ENCODE measurements at places on chromosomes 5 and 9.
A peak's percentile ranks its signal among the peaks of the same experiment; 100 is the strongest.

DNA sequence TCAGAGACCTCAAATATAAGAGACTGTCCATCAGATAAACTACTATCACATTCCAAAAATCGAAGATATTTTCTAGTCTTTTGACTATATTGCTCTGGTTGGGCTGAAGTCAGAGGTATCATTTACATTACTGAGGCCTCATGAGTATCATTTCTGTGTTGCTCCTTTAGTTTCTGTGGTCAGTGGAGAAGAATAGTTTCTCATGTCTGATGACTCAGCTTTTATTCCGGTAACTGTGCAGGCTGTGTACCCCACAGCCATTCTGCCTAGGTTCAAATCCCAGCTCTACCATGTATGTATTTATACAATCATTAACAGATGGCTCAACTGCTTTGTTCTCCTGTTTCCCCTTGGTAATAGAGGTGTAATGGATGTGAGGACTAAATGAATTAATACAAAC, 179.3 kb downstream of the ALDH1A1 start:
- no peak for DNase-seq

DNA sequence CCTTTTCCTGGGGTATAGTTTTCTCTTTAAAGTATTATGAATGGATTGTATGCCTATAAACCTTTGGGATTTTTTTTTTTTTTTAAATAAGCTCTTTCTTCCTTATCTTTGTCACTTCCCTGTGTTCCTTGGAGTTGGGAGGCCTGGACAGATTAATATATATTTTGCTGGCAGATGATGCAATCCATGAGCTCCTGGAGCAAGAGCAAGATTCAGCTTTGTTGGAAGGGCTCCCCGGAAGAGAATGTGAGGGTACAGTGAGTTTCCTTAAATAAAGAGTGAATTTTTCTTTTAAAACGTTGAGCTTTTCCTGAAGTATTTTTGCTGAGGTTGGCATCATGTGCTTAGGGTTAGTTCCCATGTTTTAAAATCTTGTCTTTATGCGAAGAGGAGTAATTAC, 98.7 kb upstream of the SLC28A3 start:
- no peak for DNase-seq

- peak; percentile 15 for DNase-seq
Measured at GRCh38 chr9:129900263-129901027, 65.2 kb downstream of the USP20 start.

DNA sequence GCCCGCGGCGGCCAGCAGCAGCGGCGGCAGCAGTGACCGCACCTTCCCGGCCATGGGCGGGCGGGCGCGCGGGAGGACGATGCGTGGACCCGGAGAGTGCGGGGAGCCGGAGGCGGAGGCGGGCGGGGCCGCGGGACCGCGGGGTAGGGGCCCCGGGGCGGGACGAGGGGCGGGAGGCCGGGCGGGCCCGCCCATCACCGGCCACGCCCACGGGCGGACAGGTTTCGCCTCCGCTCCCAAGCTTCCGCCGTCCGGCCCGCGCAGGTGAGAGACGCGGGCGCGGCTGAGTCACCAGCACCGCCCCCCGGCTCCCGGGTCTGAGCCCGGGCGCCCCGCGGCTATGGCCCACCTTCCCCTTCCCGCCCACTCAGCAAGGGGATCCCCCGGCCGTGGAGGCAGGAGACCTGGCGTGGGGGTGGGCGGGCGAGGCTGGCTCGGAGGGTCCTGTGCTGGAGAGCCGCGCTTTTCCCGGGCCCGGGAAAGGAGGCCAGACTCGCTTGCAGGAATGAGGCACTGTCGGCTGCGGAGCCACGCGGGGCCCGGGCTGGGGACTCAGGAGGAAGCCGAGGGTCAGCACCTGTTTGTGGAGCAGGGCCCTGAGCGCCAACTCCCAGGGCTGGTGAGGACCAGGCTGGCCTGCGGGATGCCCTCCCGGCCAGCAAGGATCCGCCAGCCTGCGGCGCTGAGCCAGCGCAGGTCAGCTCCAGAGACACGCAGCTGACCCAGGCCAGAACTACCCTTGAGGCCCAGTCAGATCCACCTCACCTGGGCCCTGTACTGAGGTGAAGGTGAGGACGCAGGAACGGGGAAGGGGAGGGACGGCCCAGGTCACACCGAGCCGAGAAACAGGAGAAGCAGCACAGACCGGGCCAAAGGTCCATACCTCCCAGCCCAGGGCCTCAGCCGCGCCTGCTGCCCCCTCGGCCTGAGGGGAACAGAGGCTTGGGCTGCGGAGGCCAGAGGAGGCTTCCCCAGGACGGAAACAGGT, at the start of gene ENTPD2:
TSS of gene ENTPD2 (minus strand) at position 118 of the 988 bp plus-strand sequence. CDS start at position 54, 64 bp downstream.
- DNase-seq = no peak

GRCh38 chr5:39200081-39200480, 19.3 kb downstream of the FYB1 start:
- no peak for DNase-seq

GRCh38 chr9:129478961-129479630, 141.8 kb downstream of the C9orf50 start:
- no peak for DNase-seq

DNA sequence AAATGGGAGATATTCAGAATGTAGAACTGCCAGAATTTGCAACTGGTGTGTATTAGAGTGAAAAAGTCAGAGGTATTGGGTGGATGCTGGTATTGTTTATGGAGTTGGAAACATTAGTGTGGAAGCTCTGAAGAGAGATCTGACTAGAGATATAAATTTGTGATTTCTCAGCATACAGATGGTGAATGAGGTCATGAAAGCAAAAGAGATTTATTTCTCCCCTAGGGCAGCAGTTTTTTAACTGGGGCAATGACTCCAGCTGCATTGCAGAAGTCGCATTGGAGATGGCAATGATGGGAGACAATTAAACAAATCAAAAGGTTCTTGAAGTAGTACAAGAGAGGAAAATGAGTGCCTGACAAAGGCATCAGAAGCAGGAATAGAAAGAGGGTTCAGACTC, 64.9 kb downstream of the CETN3 start:
- DNase-seq = no peak
